ENCODE measurements at places on chromosomes 5 and 9. TPM values are rescaled to one million over a fixed set of nuclear protein-coding genes. Genes with fewer than 3 reads are reported as not detected.

Gene DAB2IP
- 20.2 TPM for total RNA-seq

DNA sequence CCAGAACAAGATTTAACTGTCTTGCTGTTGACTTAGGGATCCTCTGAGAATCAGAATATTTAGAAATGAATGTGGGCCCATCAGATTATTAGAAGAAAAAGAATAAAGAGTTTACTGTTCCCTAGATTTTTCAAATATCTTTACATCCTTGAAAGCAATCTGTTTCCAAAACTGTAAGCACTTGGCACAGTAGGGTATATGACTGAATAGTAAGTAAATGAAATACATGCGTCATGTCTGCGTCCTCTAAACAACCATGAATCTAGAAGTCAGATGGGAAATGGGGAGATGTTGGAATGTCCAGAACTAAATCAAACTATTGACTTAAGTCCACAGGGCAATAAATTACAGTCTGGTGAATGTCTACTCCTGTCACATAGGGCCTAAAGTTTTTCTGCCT, 26.1 kb downstream of the TTC23L start:
- H3K36me3 ChIP-seq: no peaks in the 10 kb centered on the region
- no peaks in the 10 kb centered on the region for H3K27me3 ChIP-seq
- H3K4me1 ChIP-seq: no peaks in the 10 kb centered on the region
- no peak overlapping the region for H3K27ac ChIP-seq
- no peak for DNase-seq

Gene BTF3
- total RNA-seq: 157 TPM

DNA sequence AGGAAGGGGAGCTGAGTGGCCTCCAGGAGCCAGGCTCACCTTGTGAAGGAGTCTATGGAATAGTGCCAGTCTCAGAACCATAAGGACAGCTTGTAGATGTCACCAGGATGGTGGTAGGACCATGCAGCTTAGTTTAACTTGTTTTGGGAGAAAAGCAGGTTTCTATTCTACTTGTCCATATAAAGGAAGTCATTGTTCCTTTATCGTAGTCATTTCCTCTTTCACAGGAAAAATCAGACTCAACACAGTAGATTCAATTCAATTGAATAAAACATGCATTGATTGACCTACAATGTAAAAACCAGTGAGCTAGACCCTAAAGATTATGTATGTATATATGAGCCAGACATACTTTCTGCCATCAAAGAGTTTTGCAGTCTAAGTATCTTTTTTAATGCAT, 53.3 kb downstream of the MEGF10 start:
- peaks cover 7% of the 10 kb centered on the region for H3K27me3 ChIP-seq
- H3K27ac ChIP-seq: no peak overlapping the region
- H3K4me3 ChIP-seq: no peak overlapping the region
- H3K36me3 ChIP-seq: no peaks in the 10 kb centered on the region
- no peaks in the 10 kb centered on the region for H3K4me1 ChIP-seq

DNA sequence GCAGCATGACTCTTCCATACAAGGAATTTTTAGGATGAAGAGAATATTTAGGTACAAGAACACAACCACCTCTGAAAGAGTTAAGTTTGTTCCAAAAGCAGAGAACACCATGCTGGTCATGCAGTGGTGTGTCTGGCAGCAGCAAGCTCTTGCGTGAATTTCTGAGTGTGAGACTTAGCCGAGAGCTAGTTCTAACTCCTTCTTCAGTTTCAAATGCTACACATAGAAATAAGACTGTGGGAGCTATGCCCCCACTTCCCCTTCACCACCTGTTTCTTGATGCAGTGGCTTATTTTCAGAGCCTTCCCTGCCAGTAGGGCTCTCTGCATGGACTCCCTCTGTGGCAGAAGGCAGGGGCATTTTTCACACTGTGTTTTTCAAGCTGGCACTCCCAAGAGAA, 122.9 kb upstream of the ZNF366 start:
- no peaks in the 10 kb centered on the region for H3K4me1 ChIP-seq
- DNase-seq: no peak
- H3K4me3 ChIP-seq: no peak overlapping the region
- no peaks in the 10 kb centered on the region for H3K36me3 ChIP-seq

Gene MYOZ3
- total RNA-seq: 0.25 TPM

Gene GPSM1
- 1.6 TPM for total RNA-seq

DNA sequence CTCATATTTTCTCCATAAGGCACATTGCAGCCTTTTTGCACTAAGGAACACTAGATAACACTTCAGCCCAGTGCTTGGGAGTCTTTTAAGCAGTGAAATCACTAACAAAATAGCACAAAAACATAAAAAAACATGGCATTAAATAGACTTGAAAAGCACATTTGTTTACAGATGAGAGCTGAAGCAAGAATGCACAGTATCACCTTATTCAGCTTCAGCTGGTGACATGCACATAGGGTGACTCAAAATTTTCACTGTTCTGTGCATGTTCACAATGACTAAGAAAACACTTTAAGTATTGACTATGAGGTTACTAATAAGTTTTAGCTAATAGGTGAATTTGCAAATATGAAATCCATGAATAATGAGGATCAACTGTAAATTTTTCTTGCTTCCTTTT, 293.9 kb upstream of the TARS1 start:
- no peaks in the 10 kb centered on the region for H3K4me1 ChIP-seq
- H3K36me3 ChIP-seq: no peaks in the 10 kb centered on the region
- DNase-seq: no peak
- H3K27ac ChIP-seq: no peak overlapping the region
- no peaks in the 10 kb centered on the region for H3K27me3 ChIP-seq

Gene DCTN3
- 35.4 TPM for total RNA-seq

GRCh38 chr5:58649716-58650115, 66.8 kb downstream of the RAB3C start:
- no peaks in the 10 kb centered on the region for H3K36me3 ChIP-seq
- no peak for DNase-seq
- no peaks in the 10 kb centered on the region for H3K27me3 ChIP-seq

- no peak for DNase-seq
- no peak overlapping the region for H3K27ac ChIP-seq
- no peaks in the 10 kb centered on the region for H3K27me3 ChIP-seq
- H3K4me1 ChIP-seq: no peaks in the 10 kb centered on the region
Measured at GRCh38 chr9:6845880-6846279, 88.1 kb downstream of the KDM4C start.

Gene SYNPO
- total RNA-seq: 35.6 TPM

Gene IFNK
- total RNA-seq: not detected

- H3K27me3 ChIP-seq: no peaks in the 10 kb centered on the region
- no peak overlapping the region for H3K4me3 ChIP-seq
- no peaks in the 10 kb centered on the region for H3K36me3 ChIP-seq
- H3K27ac ChIP-seq: no peak overlapping the region
- DNase-seq: no peak
Measured at GRCh38 chr5:179973391-179973790, 65.7 kb upstream of the TBC1D9B start.

GRCh38 chr9:35107297-35108290, 4.7 kb upstream of the STOML2 start:
- DNase-seq: no peak
- H3K36me3 ChIP-seq: peaks cover 8% of the 10 kb centered on the region
- no peak overlapping the region for H3K27ac ChIP-seq
- no peaks in the 10 kb centered on the region for H3K27me3 ChIP-seq

DNA sequence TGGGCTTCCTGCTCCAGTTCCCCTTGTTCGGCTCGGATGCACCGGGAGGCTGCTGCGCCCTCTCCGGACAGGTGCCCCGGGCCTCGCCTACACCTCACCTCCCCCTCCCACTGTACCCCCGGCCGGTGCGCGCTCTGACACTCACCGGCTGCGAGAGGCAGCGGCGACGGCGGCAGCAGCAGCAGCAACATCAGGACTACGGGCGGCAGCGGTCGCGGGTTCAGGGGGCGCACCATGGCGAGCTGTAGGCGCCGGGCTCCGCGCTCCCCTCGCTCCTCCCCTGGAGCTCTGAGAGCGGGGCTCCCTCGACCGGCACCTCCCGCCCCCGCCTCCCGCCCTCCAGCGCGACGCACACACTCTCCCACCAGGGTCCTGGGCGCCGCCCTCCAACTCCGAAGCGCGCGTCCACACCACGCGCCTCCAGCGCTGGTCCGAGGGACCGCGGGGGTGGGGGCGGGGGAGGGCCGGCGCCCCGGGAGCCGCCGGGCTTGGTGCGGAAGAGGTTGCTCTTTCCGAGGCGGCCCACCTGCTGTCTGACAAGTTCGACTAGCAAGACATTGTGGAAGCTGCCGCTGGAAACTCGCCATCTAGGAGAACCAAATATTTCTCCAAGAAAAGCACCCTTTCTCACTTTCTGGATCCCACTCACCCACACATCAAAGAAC, at the start of gene GFRA3:
Gene GFRA3 (minus strand): TSS at position 433 of the 665 bp plus-strand sequence. CDS start 197 bp downstream, at position 236.
- H3K27ac ChIP-seq: no peak within 1 kb of the TSS
- peaks cover 32% of the 10 kb centered on the region for H3K4me1 ChIP-seq

Gene SHC3
- total RNA-seq: 0.25 TPM

DNA sequence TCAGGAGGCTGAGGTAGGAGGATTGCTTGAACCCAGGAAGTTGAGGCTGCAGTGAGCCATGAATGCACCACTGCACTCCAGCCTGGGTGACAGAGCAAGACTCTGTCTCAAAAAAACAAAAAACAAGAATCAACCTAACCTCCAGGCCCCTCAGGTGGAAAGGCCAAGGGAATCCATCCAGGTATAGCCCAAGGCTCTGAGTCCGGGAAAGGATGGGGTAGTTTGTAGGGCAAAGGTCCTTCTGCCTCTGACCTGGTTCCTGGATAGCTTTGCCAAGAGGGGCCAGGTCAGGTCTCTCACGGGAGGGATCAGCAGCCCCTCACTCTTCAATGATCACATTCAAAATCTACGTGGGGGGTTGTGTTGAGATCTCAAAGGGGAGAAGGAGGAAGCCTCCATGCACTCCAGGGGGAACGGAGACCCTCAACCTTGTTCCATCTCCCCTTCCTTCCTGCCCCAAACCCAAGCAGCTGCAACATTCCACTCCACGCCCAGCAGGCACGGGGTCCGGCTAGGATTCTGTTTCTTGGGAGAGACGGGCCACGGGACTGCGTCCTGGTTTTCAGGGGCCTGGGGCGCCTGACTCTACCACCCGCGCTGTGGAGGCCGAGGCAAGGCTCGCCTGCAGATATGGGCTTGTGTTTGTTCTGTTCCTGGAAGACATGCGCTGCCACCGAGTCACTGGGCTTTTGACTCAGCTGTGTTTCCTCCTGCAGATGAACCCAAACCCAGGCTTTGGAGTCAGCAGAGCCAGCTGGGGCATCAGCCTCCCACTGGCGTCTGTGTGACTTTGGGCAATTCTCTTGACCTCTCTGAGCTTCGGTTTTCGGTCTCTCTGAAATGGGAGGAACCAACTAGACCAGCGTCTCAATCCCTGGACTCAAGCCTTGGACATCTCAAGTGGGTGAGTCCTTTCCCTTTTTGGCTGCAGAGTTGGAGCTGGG, 35.5 kb downstream of the PLPP7 start:
- H3K27ac ChIP-seq: no peak overlapping the region
- no peak for DNase-seq
- H3K4me3 ChIP-seq: no peak overlapping the region
- no peaks in the 10 kb centered on the region for H3K36me3 ChIP-seq
- no peaks in the 10 kb centered on the region for H3K27me3 ChIP-seq

- no peak overlapping the region for H3K4me3 ChIP-seq
- no peaks in the 10 kb centered on the region for H3K36me3 ChIP-seq
- no peaks in the 10 kb centered on the region for H3K27me3 ChIP-seq
- DNase-seq: no peak
Measured at GRCh38 chr5:5128766-5129165, 11.4 kb upstream of the ADAMTS16 start.

Gene PCDHGA6
- 0.56 TPM for total RNA-seq

Gene ADRB2
- total RNA-seq: 2.6 TPM

Gene C9orf50
- total RNA-seq: not detected

GRCh38 chr9:93297659-93298497, 113.9 kb downstream of the WNK2 start:
- no peak overlapping the region for H3K27ac ChIP-seq
- no peaks in the 10 kb centered on the region for H3K27me3 ChIP-seq
- no peak for DNase-seq
- no peaks in the 10 kb centered on the region for H3K36me3 ChIP-seq

GRCh38 chr5:1460054-1460682, 14.9 kb upstream of the SLC6A3 start:
- peaks cover 4% of the 10 kb centered on the region for H3K36me3 ChIP-seq
- no peak overlapping the region for H3K27ac ChIP-seq
- H3K4me1 ChIP-seq: no peaks in the 10 kb centered on the region
- no peaks in the 10 kb centered on the region for H3K27me3 ChIP-seq
- no peak for DNase-seq

DNA sequence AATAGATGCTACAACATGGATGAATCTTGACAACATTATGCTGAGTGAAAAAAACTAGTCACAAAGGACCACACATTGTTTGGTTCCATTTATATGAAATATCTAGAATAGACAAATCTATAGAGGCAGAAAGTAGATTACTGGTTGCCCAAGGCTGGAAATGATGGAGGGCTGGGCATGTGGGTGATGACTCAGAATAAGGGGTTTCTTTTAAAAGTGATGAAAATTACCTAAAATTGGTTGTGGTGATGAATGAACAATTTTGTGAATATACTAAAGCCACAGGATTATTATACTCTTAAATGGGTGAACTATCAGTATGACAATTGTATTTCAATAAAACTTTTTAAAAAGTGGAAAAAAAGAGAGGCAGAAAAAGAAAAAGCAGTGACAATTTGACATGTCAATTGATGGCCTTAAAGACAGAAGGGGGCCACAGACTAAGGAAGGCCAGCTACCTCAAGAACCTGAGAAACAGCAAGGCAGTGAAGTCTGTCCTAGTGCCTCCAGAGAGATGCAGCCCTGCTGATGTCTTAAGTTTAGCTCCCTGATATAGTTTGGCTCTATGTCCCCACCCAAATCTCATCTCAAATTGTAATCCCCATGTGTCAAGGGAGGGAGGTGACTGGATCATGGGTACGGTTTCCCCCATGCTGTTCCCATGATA, 182.7 kb downstream of the PIK3R1 start:
- no peak overlapping the region for H3K4me3 ChIP-seq
- no peak for DNase-seq
- H3K36me3 ChIP-seq: no peaks in the 10 kb centered on the region
- H3K27me3 ChIP-seq: no peaks in the 10 kb centered on the region
- no peak overlapping the region for H3K27ac ChIP-seq
- peaks cover 10% of the 10 kb centered on the region for H3K4me1 ChIP-seq

GRCh38 chr5:178285399-178286225, 53.0 kb upstream of the PHYKPL start:
- H3K27me3 ChIP-seq: no peaks in the 10 kb centered on the region
- peak; percentile 49 for DNase-seq
- no peaks in the 10 kb centered on the region for H3K36me3 ChIP-seq
- H3K4me3 ChIP-seq: no peak overlapping the region

Data from right lobe of liver (tissue), 6 donors.